ENCODE measurements at places on chromosomes 2 and 18. TPM values are rescaled to one million over a fixed set of nuclear protein-coding genes. Genes with fewer than 3 reads are reported as not detected.

Gene HOXD1
- 5.1 TPM for polyA plus RNA-seq

Gene UGT1A4
- not detected for polyA plus RNA-seq

Gene AQP12B
- polyA plus RNA-seq, result 0.56 TPM

Gene DCDC2C
- 1.6 TPM for polyA plus RNA-seq

Gene ITGB6
- 0.19 TPM for polyA plus RNA-seq

Gene ADD2
- 65.7 TPM for polyA plus RNA-seq

Gene SH2D6
- 2.1 TPM for polyA plus RNA-seq
